GM12892 (cell line): ENCODE measurements at places on chromosomes 4 and X.

- DNase-seq: no peak
Observed at GRCh38 chrX:47179221-47179927, 14.3 kb upstream of the UBA1 start.

GRCh38 chrX:149881081-149881711 is at the start of gene MAGEA8:
MAGEA8 (plus strand) TSS chrX:149881183; CDS start chrX:149884273, 3,090 bp downstream.
- no peak for DNase-seq

DNA sequence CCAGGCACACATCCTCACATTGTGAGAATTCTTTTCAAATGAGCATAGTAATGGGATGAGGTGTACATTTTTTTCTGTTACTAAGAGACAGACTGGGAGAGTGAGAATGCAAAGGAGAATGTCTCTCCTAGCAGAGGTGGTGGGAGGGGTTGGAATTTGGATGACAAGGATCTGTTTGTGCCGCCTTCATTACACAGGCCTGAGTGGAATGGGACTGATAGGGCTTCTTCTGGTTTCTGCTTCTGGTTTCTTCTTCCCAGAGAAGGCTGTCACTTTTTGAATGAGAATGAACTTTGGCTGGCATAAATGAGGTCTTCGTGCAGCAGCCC is 55.4 kb downstream of the C4orf51 start:
- no peak for DNase-seq

- DNase-seq: no peak
Observed at GRCh38 chr4:158826882-158827281, 58.1 kb downstream of the FNIP2 start.

DNA sequence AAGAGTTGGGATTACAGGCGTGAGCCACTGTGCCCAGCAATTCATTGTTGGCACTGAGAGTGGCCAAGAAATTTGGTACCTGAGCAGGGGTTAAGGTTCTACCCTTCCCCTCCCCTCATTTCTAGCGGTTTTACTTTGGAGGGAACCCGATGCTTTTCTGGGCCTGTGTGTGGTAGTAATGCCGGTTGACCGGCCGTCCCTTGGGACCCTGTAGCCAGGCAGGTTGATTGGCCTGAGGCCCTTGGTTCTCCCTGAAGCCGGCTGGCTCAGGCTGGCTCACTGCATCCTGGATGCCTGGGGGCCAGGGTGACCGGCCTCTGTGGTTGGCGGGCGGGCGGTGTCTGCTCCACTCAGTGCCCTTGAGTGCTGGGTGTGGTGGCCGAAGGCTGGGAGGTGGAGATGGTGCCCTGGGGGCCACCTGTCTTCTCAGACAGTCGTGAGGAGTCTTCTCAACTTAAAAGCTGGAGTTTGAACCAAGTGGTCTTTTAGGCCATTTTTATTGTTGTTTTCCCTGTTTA is 45.6 kb downstream of the RGS12 start:
- DNase-seq: no peak

- no peak for DNase-seq
Observed at GRCh38 chr4:1985294-1985693, 23.5 kb downstream of the NELFA start.
